Renal cortex interstitium (tissue), 15 donors: ENCODE measurements at places on chromosomes 5 and 9. TPM values are rescaled to one million over a fixed set of nuclear protein-coding genes. Genes with fewer than 3 reads are reported as not detected.

The PPP2R2B gene
- 12.4 TPM for polyA plus RNA-seq

The GHR gene
- polyA plus RNA-seq, result 20.7 TPM

The PTPN3 gene
- 59.7 TPM for polyA plus RNA-seq

The GPR150 gene
- polyA plus RNA-seq, result not detected

The PLPP7 gene
- polyA plus RNA-seq, result 2.6 TPM

The FLT4 gene
- 34.1 TPM for polyA plus RNA-seq

The SLC4A9 gene
- 13.6 TPM for polyA plus RNA-seq

The MSX2 gene
- 0.50 TPM for polyA plus RNA-seq

The SLC6A7 gene
- 0.11 TPM for polyA plus RNA-seq

The LHX6 gene
- polyA plus RNA-seq, result 3.4 TPM

The OBP2B gene
- polyA plus RNA-seq, result not detected

The CORO2A gene
- polyA plus RNA-seq, result 2.4 TPM

The SHC3 gene
- polyA plus RNA-seq, result 2.4 TPM

The PCDHGC4 gene
- polyA plus RNA-seq, result 3.6 TPM

The SPAAR gene
- polyA plus RNA-seq, result 1.3 TPM
